Astrocyte of the spinal cord (primary cell): ENCODE measurements at places on chromosomes 16 and 17.

DNA sequence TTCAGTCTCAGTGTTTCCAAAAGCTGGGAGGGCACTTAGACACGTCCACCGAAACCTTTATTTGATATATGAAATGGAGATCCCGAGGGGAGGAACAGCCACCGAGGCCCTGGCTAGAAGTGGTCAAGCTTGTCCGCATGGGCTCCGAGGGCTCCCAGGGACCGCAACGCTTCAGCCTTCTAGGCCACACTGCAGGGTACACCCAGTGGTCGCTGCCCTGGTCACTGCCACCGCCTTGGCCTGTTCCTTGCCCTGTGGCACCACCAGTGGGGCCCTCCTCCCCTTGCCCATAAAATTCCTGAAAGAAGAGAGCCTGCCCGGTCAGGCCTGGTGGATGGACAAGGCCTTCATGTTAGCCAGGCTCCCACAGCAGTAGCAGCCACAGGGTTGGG, 43.8 kb upstream of the SMPD3 start:
- DNase-seq, result no peak

DNA sequence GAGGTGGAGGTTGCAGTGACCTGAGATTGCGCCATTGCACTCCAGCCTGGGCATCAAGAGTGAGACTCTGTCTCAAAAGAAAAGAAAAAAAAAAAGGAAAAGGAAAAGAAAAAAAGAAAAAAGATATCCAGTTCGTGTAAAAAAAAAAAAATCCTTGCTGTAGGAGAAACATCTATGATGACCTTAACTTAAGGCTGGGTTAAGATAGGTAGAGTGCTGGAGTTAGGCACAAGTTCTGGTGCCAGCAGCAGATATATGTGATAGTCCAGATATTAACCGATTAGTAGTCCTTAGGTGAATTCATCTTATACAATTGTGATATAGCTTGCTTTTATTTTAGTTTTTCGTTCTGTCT, 17.2 kb downstream of the PSMD11 start:
- no peak for DNase-seq

- DNase-seq, result peak; percentile 70
These were observed 5.1 kb upstream of the GGT6 start for GRCh38 chr17:4565209-4566141.

DNA sequence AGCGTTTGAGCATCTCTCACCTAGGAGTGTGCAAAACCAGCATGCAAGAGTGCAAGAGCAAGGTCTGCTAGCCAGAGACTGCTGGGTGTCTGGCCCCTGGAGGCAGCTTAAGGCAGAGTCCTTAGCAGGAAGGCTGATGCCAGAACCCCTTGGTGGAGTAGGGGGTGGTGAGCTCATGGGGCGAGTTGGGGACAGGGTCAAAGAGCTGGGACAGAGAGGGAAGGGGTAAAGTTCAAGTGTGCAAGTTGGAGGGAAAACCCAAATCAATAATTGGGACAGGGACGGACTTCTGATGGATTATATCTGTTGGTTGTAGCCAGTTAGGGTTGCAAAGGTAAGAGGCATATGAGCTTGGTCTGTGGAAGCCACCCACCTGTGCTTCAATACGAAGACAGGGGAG, 443.6 kb upstream of the CDH5 start:
- DNase-seq, result no peak

GRCh38 chr17:40553694-40554534, 11.4 kb downstream of the CCR7 start:
- peak; percentile 62 for DNase-seq

DNA sequence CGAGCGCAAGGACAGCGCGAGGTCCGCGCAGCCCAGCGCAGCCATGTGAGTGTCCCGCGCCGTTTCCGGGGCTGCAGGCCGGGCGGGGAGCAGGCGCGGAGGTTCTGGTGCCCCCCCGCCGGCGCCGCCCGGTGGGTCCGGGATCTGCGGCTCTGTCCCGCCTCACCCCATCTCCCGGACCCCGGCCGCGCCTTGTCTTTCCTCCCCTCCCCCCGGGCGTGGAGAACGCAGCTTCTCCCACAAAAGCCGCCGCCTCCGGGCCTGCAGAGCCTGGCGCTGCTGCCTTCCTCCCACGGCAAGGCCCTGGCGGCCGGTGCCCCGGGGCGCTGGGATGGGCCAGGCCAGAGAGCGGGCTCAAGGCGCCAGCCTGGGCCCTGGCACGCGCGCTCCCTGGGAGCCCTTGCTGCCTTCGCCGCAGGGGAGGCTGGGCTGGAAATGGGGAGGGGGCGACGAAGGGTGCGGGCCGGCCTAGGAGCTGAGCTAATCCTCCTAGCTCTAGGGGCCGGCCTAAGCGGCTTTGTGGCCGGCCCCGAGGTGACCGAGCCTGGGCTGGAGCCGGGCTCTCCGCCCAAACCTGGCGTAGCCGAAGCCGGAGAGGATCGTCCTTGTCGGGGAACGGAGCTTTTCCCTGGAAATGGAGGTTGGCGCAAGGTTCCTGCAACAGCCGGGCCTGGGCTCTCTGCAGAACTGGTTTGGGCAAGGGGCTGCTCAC, 397 bp downstream of the RIPOR1 start:
- no peak for DNase-seq

DNA sequence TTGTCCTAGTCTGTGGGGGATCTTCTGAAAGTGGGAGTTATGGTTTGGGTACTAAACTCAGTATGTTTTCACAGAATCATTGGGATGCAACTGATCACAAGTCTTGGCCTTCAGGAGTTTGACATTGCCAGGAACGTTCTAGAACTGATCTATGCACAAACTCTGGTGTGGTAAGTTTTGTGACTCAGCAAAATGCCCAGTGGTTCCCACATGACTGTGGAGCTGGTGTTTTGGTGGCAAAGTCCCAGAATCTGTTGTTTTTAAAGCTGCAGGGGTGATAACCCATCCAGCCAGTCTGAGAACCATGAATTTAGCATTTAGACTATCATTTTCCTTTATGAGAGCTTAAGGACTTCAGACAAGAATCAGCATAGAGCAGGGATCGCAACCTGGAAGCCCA, 40.6 kb downstream of the GDE1 start:
- no peak for DNase-seq

GRCh38 chr16:17949141-17949981, 387.2 kb downstream of the NPIPA8 start:
- DNase-seq, result no peak

GRCh38 chr17:42781639-42782165, 1.3 kb downstream of the WNK4 start:
- DNase-seq, result no peak

- DNase-seq, result no peak
These were observed 32.3 kb downstream of the ARL4D start for GRCh38 chr17:43430936-43431713.

DNA sequence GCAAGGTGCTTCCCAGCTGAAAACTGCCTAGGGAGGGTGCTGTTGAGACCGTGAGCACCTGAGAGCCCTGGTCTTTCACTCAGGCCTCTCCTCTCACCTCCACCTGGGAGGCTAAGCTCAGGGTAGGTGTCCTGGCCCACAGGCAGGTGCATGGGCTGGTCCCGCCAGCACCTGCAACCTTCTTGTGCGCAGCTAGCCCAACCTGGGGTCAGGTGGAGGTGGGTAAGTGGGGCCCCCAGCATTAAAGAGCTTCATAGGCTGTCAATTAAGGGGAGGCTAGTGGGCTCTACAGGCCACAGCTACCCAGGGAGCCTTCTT, 8.7 kb downstream of the ADCY7 start:
- DNase-seq, result no peak

DNA sequence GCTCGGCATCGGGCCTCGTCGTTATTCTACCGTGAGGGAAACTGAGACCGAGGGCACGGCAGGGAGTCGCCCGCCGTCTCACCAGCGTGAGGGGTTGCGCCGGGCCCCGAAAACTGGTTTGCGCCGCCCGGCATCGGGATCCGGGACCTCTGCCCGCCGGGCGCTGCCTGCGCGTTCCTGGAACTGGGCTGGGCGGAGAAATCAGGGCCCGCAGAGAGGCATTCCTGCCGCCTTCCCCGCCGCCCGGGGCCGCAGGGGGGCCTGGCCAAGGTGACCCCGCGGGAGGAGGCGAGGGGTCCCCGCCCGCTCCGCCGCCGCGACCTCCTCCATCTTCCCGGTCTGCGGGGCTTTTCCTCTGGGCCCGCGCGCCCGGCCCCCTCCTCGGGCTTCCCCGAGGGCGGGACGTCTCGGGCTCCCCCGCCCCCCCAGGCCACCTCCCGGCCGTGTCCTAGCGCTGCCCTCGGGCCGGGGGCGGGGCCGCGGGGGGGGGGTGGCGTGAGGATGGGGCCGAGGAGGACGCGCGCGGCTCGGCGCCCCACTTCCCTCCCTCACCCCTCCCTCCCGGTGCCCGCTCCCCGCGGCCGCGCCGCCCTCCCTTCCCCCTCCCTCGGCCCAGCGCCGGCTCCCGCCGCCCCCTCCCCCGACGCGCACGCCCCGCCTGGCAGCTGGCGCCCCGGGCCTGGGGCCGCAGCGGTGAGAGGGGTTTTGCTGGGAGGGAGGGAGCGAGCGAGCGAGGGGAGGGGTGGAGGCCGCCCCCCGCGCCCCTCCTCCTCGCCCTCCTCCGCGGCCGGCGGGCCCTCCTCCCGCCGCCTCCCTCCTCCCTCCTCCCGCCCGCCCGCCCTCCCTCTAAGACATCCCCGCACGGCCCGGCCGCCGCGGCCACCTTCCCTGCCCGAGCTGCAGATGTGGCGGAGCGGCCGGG, at the start of gene GLIS2:
GLIS2 (plus strand) TSS at position 882 of the 922 bp plus-strand sequence. CDS start 16,214 bp downstream, outside the sequence.
- DNase-seq, result peak; percentile 84

DNA sequence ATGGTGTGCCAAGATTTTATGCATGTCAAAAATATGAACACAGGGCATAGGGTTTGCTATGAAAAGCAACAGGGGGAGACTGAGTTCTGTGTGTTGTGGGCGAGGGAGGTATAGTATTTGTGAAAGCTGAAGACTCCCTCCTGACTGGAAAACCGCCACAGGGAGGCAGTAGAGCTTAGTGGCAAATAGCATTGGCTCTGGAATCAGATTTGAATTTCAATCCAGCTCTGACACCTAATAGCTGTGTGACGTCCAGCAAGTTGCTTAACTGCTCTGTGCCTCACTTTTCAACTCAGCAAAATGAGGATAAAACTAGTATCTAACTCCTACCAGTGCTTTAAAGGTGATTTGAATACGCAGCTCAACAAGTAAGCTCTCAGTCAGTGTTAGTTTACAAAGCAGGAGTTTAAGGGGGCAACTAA, 22.0 kb downstream of the KPNA2 start:
- peak; percentile 29 for DNase-seq

GRCh38 chr17:78174346-78174869, 6.0 kb downstream of the SYNGR2 start:
- peak; percentile 8 for DNase-seq

DNA sequence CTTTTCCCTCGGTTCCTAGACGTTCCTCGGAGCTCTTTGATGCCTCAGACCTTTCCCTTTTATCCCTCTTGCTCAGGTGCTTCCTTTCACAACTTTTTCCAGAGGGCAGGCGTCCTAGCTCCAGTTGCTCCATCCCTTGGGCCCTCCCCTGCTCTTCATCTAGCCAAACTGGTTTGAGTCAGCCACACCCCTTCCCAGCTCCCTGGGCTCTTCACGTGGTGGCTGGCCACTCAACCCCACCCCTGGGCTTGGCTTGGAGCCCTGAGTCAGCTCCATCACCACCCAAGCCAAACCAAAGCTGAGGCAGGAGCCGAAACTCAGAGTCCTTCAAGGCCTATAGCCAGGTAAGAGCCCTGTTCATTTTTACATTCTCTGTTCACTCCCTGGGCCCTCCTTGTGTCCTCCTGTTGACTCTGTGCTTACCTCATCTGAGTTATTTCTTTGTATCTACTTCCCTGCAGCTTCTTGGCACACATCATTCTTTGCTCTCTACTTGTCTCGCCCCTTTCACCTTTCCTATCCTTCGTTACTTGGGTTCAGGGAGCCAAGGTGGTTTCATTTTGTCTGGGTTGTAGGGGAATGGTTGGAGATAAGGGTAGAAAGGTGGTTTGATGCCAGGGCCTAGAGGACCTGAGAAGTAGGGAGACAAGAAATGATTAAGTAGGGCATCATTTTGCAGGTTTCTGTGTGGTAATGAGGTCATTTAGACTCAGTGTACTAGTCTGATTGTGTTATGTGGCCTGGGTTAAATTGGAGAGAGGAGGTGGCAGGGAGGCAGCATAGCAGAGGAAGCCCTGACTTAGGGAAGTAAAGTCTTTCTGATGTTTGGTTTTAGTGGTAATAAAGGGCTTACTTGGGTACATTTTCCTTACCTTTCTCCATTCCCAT, 7.6 kb upstream of the PHKG2 start:
- peak; percentile 74 for DNase-seq

- no peak for DNase-seq
These were observed 28.3 kb downstream of the TBCD start for GRCh38 chr17:82780195-82780594.

DNA sequence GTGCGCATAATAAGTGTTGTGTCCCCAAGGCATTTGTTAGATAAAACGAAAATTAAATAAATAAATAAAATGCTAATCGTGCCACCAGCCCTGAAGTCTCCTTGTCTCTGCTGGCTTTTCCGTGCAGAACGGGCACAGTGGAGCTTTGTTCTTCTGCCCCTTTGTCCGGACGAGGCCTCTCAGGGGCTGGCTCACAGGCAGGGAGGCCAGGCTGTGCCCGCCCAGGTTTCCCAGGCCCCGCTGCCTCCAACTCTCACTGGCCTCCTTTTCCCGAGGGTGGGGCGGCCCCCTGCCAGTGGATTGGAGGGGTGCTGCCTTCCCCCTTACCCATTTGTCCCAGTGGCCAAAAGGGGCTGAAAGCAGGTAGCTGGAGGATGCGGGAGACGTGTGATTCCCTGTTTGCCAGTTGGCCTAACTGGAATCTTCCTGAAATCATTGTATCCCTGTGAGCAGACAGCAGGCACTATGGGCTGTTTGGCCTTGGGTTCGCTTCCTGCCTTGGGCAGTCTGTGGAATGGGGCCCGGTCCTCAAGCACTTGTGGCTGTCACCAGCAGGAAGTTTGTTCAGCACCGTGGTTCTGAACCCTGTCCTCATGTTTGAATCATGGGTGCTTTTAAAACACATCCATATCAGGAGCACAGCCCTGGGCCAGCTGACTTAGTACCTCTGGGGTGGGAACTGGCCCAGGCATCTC, 64.4 kb downstream of the KSR1 start:
- DNase-seq, result no peak

- DNase-seq, result no peak
These were observed 113.7 kb downstream of the ABCC6 start for GRCh38 chr16:16109453-16110110.

DNA sequence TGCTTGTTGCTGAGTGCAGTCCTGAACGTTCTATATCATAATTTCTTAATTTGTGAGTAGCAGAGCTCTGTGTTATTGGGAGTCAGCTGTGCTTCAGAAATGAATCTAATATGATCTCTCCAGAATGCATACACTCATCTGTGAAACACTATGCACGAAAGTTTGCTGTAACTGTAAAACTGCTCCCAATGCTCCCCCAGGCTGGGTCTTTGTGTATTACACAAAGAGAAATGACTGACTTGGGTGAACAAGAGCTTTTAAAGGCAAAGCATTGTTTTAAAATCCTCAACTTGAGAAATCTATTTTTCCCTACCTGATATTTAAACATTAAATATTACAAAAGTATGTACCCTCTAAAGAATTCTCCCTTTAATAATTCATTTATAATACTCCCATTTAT, 636.7 kb upstream of the KIF2B start:
- DNase-seq, result no peak

GRCh38 chr16:85986931-85987749, 88.2 kb downstream of the IRF8 start:
- DNase-seq, result no peak

DNA sequence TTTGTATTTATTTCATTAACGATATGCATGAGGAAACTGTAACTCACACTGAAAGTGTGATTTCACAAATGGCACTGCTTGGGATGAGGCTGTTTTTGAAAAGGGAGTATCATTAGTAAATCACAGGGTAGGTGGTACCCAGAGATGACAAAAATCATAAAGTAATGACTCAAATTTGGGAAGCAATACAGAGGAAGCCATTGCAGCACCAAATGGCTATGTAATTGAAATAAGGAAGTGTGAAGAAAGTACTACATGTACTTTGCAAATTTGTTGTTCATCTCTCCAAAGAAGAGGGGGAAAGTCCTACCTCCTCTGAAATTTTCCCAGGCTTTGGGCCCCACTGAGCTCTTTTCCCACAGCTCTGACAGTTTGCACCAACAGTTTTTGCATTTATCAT, 12.3 kb upstream of the ABCC12 start:
- no peak for DNase-seq
